Choroid plexus epithelial cell (primary cell): ENCODE measurements at places on chromosomes 6 and 20.
A peak's percentile ranks its signal among the peaks of the same experiment; 100 is the strongest.

- DNase-seq, result no peak
Observed at GRCh38 chr20:45872626-45873025, 8.4 kb upstream of the ZSWIM1 start.

GRCh38 chr6:167450626-167451025 lies 125.7 kb downstream of the TTLL2 start:
- DNase-seq, result no peak

DNA sequence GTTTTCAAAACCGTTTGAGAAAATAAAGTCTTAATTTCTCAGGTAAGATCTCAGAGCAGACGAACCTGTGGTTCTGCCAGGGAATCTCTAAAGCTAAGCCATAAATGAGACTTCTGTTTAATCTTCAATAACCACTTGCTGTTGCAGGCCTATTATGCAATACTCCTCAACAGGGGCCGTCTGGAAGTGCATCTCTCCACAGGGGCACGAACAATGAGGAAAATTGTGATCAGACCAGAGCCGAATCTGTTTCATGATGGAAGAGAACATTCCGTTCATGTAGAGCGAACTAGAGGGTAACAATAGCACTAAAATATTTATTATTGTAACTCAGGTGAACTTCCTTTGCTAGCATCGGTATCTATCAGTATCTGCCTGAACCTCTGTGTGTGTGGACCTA lies 223.7 kb downstream of the ARHGAP18 start:
- peak; percentile 84 for DNase-seq

DNA sequence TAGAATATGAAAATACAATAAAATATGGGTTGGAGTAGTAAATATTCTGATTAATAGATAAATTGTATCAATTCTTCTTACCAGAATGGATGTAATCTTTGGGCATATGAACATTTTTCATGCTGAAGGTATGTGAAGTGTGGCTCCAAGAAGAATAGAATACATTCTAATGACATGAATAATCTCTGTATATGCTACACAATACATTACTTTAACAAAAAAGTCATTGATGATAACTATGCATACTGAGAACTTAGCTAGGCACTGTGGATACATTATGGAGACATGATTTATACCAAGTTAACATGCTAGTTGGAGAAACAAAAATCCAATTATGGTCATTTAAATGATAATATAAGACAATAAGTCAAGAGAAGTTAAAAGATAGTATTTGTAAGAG lies 62.7 kb upstream of the HDAC2 start:
- no peak for DNase-seq

- no peak for DNase-seq
Observed at GRCh38 chr6:110710115-110710514, 105.2 kb downstream of the CDK19 start.

DNA sequence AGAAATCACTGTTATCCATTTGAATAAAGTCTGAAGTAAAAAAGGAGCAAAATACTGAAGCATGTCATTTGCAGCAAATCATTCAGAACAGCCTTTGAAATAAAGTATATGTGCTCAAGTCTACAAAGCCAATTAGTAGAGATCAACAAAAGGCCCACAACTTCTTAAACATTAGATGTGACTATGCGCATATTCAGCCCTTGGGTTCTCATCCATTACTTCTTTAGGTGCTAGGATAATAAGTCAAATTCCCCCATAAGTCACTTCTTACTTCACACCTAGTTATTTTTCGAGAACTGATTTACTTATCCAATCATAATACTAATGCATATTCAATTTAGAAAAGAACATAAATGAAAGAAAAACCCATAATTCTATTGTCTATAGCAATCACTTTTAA lies 31.0 kb downstream of the PHIP start:
- DNase-seq, result no peak

- DNase-seq, result no peak
Observed at GRCh38 chr20:37308086-37309050, 18.9 kb downstream of the MANBAL start.

- no peak for DNase-seq
Observed at GRCh38 chr20:44234566-44235317, 12.4 kb upstream of the GDAP1L1 start.

DNA sequence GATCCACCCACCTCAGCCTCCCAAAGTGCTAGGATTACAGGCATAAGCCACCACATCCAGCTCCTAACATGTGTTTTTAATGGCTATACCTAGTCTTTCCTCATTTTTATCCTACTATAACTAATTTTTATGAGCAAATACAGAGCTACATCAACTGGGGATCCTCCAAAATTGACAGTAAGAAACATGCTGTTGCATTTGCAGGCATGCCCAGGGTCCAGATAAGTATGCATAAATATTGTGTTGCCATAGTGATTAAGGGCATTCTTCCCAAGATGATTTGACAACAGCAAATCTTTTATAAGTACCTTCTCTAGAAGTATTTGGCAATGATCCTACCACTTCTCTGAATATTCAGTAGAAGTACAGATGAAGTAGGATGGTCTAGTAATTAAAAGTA lies 41.9 kb upstream of the MOXD1 start:
- DNase-seq, result peak; percentile 57

DNA sequence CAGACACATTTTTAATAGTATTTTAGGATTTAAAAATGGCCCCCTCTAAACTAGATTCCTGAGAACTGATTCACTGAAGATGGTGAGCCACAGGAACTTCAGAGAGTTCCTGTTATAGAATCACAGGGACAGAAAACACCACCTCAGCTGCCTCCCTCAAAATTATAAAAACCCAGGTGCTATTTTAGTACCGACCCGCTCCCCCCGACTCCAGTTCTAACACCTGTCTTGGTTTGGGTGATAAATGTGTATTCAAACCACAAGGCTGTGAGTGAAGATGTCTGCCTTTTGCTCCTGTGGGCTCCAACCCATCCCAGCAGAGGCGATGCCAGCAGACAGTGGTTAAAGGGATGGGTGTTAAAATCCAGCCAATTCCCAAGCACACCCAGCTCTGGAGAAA lies 127.4 kb upstream of the LY86 start:
- no peak for DNase-seq

DNA sequence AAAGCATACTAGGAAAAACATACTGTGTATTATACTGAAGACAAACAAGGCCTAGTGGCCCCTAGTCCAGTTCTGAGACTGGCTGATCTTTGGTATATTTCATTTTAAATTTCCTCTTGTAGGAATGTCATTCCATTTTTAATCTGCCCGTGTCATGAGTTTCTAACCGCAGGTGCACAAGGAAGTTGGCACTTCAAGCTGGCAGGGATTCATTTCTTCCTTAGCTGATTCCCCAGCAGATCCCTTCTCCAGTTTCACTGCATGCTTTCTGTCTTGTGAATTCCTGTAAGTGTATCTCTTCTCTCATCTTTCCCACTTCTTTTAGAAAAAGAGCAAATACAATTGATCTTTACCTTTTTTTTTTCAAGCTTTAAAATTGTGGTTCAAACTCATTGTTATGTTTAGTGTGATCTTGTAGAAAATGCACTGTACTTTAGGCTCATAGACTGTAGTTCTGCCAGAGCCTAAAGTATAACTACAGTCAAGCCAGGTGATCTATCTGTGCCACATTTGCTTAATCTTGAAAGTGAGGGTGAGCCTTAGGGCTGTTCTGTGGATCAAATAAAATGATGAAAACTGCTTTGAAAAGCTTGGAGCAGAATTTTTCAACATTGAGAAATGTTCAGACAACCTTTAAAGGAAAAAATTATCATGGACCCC lies 37.0 kb downstream of the RNF217 start:
- DNase-seq, result no peak
